ENCODE measurements at places on chromosomes 2 and 18.

DNA sequence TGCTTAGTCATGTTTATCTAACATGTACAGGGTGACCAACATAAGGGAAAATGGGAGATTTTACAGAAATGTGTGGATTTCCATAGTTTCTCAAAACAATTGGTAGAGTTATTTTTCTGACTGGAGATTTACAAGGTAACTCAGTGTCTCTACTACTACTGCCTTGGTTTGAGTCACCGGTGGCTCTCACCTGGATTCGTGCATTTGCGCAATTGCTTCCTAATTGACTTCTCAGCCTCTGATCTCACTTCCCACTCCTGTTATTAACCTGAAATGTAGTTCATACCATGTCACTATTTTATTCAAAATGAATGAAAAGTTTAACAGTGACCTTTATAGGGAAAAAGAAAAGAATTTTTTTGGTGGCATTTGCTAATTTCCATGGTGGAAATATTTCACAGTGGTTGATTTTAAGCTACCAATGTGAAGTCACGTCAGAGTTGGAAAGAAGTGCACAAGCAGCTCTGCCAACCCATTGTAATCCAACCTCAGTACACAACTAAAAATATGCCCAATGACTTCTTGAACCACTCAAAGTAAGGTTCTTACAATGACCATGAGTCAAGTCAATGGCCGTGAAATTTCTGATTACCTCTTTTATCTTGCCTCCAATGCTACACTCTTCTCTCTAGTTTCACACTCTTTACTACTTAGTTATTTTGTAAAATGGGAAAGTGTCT, 94.0 kb downstream of the NYAP2 start:
- DNase-seq: no peak

GRCh38 chr2:120431386-120432292, 85.7 kb downstream of the INHBB start:
- DNase-seq: no peak

GRCh38 chr18:44802508-44802907, 121.8 kb downstream of the SETBP1 start:
- no peak for DNase-seq

- DNase-seq: no peak
These were observed 236.4 kb downstream of the MBD5 start for GRCh38 chr2:148257276-148257675.

GRCh38 chr2:210667711-210668110, 111.3 kb downstream of the CPS1 start:
- DNase-seq: no peak

DNA sequence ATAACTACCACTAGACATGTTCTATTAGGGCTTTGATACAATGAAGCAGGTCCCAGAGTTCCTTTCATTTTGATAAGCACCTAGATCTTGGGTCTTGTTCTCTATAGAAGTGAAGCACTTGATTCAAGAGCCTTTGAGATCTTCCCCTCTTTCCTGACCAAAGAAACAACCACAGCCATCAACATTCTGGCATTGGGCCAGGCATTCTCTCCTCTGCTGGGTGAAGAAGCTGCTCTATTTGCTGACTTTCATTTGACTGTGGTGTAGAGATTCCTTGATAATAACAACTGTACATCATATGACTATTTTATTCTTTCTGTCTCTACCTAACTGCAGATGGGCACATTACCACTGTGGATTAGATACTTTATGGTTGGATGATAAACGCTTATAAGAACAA, 96.6 kb upstream of the LYPD1 start:
- DNase-seq: no peak

DNA sequence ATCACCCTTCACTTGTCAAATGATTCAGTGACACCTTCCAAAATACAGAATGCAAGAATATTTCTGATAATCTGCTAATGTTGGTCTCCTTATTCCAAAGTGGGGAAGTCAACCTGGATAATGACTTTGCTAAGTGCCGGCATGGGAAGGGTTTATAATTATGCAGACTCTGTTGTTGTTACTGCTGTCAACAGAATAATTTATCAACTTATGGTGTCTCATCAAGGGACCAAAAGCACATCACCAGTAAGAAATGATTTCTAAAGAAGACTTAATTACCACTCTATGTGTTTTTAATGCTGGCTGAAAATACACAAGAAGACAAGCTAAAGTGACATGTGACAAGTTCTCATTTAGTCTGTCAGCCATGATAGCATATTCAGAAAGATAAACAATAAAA, 115.6 kb upstream of the TMEM200C start:
- no peak for DNase-seq

GRCh38 chr2:17326717-17327116, 191.5 kb downstream of the RAD51AP2 start:
- DNase-seq: no peak

- no peak for DNase-seq
These were observed 11.3 kb downstream of the NCL start for GRCh38 chr2:231452799-231453508.

DNA sequence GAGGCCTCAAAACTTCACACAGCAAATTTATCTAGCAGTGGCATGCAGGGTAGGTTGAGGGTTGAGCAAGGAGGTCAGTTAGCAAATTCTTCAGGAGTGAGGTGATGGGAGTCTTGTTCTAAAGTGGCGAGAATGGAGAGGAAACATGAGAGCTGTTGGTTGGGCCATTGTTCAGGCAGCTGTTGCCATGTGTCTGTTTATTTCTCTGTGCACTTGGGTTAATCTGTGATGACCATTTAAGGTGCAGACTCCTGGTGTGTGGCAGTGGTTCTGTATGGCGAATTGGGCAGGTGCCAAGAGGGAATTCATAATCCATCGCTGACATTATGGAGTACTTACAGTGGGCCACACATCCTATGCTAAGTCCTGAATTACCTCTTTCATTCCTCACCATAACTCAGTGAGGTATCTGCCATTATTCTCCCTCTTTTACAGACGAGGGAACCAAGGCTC, 30.4 kb downstream of the TMEM178A start:
- DNase-seq: no peak

DNA sequence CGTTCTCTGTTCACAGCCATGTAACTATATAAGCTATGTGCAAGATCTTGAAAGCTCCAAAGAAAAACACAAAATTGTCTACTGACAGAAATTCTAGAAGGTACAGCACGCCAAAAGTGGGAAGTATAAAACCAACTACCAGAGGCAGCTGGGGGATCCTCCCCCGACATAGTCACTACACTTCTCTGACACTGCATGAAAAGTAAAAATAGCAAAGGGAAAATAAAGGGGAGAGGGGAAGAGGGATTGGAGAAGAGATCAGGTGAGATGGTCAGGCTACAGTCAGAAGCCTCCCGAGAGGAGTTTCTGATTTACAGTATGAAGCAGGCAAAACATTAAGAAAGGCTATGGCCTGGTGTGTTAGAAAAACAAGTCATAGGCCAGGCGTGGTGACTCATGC, 39.8 kb upstream of the PCBP1 start:
- no peak for DNase-seq

- no peak for DNase-seq
These were observed 27.9 kb downstream of the EPG5 start for GRCh38 chr18:45939236-45939635.

GRCh38 chr2:8888963-8889362, 51.5 kb upstream of the KIDINS220 start:
- DNase-seq: no peak

DNA sequence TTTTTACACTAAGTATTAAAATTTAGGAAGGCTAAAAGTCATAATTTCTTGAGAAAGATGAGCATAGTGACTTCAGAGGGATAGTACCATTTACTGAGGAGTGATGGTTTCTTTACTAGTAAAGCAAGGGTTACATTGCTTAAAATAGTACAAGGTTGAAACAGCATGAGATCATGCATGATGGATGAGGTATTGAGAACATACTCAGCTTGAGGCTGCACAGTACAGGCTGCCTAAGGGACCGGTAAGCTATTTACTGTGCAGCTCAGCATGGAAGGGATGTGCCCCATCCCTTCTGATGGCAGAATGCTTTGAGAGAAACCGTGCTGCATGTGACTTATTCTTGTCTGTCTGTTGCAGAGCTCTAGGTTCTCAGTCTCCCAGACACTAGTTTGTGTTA, 122.1 kb downstream of the EML6 start:
- DNase-seq: no peak

DNA sequence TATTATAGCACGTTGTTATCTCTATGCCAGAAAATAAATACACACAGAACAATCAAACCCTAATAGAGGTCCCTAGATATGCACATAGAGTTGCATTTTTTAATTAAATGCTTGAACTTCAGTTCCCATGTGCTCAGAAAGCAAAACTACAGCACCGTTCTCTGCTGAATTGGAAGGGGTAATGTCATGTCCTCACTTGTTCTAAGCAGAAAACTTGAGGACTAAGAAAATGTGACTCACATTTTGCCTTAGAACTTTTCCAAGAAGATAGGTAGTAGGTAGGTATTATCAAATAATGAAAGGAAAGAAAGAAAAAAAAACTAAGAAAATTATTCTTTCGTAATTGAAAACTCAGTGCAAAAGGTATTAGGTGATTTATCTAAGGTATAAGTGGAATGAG, 607.3 kb downstream of the ERBB4 start:
- DNase-seq: no peak

GRCh38 chr2:217573571-217573970, 429.2 kb downstream of the TNS1 start:
- no peak for DNase-seq

DNA sequence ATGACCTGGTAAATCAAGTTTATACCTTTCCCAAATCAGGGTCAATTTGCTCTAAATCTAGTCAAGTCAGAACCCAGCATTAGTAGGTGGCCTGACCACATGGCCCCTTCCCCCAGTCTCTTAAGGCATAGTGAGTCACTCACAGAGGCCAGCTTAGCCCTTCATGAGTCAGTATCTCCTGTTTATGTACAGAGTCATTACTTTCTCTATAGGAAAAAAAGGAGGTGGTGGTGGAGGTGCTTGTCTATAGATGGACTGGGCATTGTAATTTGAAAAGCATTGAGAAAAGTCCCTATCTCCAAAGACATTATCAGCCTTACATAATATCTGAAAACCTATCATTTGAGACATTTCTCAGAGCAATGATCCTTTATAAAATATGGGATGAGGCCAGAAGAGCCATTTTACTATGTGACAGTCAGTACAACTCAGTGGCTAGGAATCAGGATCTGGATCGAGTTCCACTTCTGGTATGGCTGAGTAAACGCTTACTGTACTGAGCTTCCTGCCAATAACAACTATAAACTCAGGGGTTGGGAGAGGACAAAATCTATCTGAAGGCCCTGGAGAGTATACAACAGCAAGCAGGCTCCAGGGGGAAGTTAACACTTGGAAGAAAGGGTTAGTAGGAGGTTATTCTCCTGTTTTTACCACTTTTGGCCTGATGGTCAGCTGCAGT, 22.5 kb upstream of the SIGLEC15 start:
- no peak for DNase-seq

GRCh38 chr2:86039963-86040655, 65.6 kb downstream of the POLR1A start:
- no peak for DNase-seq

GRCh38 chr2:20159411-20160070, 65.4 kb downstream of the SDC1 start:
- no peak for DNase-seq

DNA sequence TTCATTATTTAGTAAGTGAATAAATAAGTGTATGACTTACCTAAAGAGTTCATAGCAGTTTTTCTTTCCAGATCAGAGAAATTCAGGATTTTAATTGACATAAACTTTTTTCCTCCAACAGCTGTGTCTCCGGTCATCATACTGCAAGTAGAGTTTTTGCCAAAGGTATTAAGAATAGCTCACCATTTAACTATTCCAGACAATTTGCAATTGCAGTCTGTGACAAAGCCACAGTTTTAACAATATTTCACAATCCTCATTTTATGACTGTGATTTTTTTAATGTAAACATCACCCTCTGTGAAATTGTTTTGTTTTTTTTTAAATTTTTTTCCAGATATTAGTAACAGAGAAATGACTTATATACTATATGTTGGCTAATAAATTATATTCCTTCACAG, 199.1 kb downstream of the TRIB2 start:
- DNase-seq: no peak

DNA sequence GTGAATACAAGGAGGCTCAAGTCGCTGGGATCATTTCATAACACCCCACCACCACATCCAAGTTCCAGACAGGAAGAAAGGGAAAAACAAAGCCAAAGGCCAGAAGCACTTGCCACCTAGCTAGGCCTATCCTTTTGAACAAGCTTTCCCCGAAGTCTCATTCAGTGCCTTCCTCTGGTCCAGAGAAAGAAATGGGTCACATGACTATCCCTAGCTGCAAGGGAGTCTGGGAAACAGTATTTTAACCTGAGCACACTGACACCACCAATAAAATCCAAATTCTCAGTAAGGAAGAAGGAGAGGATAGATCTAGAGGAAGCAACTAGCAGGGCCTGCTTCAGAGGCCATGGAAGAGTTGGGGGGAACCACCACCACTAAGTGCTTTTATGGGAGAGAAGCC, 91.2 kb downstream of the POLR1A start:
- DNase-seq: no peak

- no peak for DNase-seq
These were observed 64.4 kb downstream of the INPP5D start for GRCh38 chr2:233124421-233125080.

- no peak for DNase-seq
These were observed 141.1 kb downstream of the SP100 start for GRCh38 chr2:230557065-230557464.

DNA sequence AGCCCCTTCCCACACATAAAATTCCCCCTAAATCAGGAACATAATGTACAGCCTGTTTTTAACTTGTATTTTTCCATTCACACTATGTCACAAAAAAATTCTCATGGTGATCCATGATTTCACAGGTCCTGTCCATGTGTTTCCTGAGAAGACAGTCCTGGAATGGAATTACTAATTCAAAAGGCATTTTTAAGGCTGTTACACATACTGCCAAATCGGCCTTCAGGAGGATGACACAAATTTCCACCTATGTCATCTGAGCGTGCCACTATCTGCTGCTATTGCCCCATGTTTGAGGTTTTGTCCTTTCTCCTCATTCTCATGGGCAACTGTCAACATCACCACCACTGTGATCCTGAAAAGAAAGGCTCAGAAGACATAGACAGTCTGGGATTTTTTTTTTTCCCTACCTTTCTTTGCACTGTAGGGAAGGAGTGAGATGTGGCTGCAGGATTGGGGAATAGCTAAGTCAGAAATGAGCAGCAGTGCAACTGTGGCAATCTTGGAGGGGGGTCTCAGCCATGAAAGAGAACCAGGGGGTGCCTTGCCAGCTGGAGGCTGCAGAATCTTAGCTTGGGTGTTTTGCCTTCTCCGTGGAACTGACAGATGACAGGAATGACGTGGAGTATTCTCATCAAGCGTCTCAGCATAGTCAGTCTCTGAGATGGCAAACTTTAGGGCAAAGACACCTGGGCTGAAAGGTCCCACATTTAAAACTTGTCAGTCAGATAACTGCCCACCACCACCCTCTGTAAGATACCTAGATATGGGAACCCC, 73.4 kb downstream of the MARCHF4 start:
- no peak for DNase-seq

GRCh38 chr2:219575566-219576504, 3.7 kb downstream of the INHA start:
- DNase-seq: no peak

All from stimulated activated CD4-positive, alpha-beta T cell treated with anti-CD3 and anti-CD28 coated beads, Interleukin-2, amount 100 ng/mL, for 48 hours (primary cell).